Eye (tissue), 1 donor: ENCODE measurements at places on chromosomes 6 and 20.

DNA sequence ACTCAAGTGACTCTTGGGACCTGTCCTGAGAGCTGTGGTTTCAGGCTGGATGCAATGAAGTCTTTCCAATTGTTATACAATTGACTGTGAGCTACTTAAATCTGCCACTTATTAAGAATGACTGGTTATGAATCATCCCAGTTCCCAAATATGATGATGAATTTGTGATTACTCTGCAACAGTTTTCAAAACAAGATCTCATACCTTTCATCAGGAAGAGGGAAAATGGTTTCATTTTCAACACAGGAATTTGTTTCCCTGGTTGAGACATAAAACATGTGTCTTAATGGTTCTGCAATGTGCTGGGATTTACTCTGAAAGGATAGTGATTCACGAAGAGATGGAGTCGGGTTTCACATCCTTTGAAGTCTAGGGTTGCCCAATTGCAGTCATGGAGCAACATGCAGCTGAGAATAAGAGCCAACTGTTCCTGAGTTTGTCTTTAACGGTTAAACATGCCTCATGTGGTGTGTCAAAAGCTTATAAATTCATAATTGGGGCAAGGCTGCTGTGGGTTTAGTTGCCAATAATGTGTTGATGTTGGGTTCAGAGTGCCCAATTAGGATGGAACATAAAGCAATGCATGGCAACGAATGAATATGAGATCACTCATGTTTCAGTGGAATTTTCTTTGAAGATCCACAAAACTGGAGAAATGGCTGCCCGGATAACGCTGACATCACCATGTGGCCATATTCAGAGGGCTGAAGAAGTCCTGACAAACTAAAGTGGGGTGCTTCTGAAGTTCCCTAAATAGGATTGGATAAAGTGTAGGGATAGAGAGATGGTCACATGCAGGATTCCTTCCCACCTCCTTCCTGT, 41.0 kb downstream of the CYP24A1 start:
- peak; percentile 73 for DNase-seq

DNA sequence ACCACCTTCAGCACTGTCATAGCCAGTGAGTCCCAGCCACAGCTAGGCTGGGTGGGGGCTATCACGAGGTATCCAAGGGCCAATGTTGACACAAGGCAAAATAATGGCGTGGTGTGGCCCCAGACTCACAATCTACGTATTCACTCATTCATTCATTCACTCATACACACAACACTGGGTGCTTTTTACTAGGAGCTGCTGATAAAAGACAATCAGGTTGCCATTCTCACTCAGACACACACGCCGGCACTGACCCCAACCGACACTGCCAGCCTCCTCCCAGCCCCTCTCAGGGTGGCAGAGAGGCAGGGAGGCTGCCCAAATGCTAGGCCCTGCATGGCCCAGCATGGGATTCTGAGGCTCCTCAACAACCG, 1.5 kb upstream of the C20orf144 start:
- DNase-seq = no peak

GRCh38 chr6:34957231-34957783, 68.3 kb downstream of the ANKS1A start:
- DNase-seq = no peak

DNA sequence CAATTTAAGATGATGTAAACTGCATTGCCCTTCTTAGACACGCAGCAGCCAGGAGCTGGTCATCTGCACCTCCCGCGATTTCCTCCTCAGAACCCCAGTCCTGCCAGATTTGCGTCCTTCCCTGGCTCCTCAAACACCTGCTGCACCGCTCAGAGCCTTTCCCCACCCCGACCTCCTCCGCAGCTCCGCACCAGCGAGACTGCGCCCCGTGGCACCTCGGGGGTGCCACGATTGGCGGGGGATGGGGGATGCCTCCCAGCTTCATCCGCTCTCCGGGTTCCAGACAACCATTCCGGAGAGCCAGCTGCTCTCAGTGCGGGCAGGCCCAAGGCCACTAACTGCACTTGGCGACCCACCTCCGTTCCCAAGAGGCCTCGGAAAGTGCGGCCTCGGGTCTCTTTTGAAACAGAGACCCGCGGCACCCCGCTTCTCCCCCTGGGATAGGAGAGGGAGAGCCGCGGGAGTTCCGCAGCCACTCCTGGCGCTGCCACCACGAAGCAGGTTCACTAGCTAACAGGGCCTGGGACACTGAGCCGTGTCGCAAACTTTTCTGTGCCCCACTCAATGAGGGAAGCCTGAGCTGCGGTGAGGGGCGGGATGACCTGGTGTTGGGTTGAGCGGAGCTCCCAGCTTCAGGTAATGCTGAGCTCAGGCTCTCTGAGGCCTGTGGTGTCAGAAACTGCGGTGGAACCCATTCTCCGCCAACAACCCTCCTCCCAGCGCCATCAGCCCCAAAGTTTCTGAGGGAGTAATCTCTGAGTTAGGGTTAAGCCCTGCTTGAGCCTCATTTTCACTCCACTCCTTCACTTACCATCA, 7.3 kb upstream of the TFAP2A start:
- peak; percentile 18 for DNase-seq

DNA sequence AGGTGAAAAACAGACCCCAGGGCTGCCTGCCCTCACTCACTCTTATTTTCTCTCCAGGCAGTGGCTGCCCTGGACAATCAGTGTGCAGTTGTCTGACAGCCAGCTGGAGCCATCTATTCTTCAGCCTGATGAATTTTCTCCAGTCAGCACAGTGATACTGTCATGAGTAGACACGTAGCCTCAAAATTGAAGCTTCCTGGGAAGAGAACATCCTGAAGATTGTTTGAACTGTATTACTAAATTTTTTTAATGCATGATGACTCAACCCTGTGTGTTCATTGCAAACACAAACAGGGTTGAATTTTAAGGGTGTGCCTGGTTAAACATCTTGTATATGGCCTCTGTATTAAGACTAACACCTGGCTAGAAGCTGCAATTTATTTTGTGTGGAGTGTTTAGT, 49.8 kb upstream of the STXBP5 start:
- no peak for DNase-seq

- DNase-seq = peak; percentile 31
Measured at GRCh38 chr20:57977141-57977540, 251.3 kb downstream of the ANKRD60 start.

- no peak for DNase-seq
Measured at GRCh38 chr6:125668071-125668470, 81.4 kb upstream of the HEY2 start.

DNA sequence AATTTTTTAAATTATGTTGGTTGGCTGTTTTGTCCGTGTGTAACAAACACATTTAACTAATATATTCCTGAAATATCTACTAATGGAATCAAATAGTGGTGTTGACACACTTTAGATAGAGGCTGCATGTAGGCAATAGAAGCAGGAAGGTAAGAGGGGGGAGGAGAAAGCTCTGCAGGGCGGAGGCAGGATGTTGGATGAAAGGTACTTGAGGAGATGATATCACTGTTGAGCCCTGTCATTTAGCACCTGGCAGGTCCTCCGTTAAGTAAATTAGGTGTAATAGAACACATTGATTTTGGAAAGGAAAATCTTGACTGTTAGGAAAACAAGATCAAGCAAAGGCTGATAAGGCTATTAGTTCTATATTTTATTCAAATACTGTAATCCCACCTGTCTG, 618.7 kb downstream of the PKHD1 start:
- no peak for DNase-seq

GRCh38 chr6:125791151-125791819, 525 bp downstream of the NCOA7 start:
- peak; percentile 82 for DNase-seq

- no peak for DNase-seq
Measured at GRCh38 chr6:56900784-56901183, 54.1 kb upstream of the BEND6 start.

- peak; percentile 50 for DNase-seq
Measured at GRCh38 chr6:136137008-136137692, 113.0 kb downstream of the MTFR2 start.

GRCh38 chr6:160978141-160978901, 13.2 kb upstream of the MAP3K4 start:
- DNase-seq = no peak
